NCI-H1417 treated with DMSO at 0.1 percent for 48 hours (cell line): ENCODE measurements at places on chromosomes 13 and 19.

GRCh38 chr13:29520671-29521070 is 74.8 kb downstream of the SLC7A1 start:
- DNase-seq: no peak

DNA sequence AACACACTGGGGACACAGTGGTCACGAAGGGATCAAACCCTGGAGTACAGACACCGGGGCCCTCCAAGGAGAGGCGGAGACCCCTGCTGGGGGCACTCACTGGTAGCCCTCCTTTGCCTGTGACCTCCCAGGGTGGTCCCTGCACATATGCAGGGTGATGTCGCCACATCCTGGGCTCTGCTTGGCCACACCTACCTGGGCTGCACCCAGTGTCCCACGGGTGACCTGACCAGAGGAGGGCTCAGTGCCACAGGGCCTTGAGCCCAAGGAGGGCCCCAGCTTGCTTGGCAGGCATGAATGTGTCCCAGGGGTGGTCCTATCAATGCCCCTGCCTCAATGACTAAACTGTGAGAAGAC is 4.1 kb downstream of the PCID2 start:
- DNase-seq: no peak

- DNase-seq: no peak
Observed at GRCh38 chr13:47672245-47673008, 328.6 kb downstream of the SUCLA2 start.

DNA sequence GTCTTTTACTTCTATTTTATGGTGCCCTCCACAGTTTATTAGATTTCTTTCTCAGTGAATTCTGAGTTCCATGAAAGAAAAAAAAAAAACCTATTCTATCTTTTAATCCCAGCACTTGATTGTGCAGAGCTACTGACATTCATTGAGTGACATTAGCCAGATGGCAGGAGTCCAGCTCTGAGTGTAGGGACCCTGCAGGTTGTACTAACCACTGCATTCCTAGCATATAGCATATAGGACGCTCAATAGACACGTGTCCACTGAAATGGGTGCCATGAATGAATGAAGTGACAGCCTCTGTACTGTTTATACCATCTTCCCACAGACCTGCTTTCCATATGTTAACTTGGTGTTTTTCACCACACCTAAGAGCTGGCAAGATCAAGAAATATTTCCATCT is 206.3 kb downstream of the RAP2A start:
- DNase-seq: no peak

GRCh38 chr19:49425922-49426592 is 869 bp downstream of the GFY start:
- no peak for DNase-seq
